SJSA1 (cell line): ENCODE measurements at places on chromosomes 3 and 15. TPM values are rescaled to one million over a fixed set of nuclear protein-coding genes. Genes with fewer than 3 reads are reported as not detected.

GRCh38 chr3:172608575-172608974 lies 85.3 kb upstream of the TNFSF10 start:
- H3K4me1 ChIP-seq = peaks cover 28% of the 10 kb centered on the region
- H3K36me3 ChIP-seq = no peaks in the 10 kb centered on the region
- no peak for DNase-seq
- no peak overlapping the region for H3K27ac ChIP-seq
- no peak overlapping the region for H3K4me3 ChIP-seq

Gene KY
- total RNA-seq = 0.05 TPM in 1 of 2 replicates, not detected in the other

DNA sequence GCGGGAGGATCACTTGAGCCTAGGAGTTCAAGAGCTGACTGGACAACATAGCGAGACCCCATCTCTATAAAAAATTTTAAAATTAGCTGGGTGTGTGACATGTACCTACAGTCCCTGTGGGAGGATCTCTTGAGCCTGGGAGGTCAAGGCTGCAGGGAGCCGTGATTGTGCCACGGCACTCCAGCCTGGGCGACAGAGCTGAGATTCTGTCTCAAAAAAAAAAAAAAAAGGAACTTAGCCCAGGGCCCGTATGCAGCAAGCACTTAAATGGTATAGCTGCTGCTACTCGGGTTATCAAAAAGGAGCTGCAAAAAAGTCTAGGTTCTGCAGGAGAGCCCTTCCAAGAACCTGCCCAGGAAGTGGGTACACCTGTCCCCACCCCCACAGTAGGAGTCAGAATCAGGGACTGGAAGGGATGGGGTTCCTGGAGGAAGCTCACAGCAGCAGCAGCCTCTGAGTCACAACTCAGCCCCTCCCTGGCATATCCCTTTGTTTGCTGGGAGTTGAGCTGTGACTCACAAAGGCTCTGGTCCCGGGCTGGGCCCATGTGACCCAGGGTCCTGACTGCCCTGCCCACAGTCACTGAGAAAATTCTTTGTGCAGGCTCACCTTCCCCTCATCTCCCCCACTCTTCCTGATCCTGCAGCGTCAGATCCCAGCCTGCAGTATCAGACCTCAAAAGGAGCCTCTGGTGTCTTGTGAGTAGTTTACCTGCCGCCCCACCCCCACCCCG lies at the start of gene SPATA12:
Gene SPATA12, plus strand, starts transcription at position 576 of the 733 bp plus-strand sequence. CDS start 13,031 bp downstream, outside the sequence.
- H3K27ac ChIP-seq = no peak within 1 kb of the TSS
- no peak within 1 kb of the TSS for H3K4me3 ChIP-seq
- no peaks in the 10 kb centered on the region for H3K27me3 ChIP-seq
- no peaks in the 10 kb centered on the region for H3K36me3 ChIP-seq

- H3K27ac ChIP-seq = no peak overlapping the region
- no peak for DNase-seq
- H3K27me3 ChIP-seq = no peaks in the 10 kb centered on the region
- no peaks in the 10 kb centered on the region for H3K4me1 ChIP-seq
Measured at GRCh38 chr3:134817297-134817696, 22.2 kb downstream of the EPHB1 start.

DNA sequence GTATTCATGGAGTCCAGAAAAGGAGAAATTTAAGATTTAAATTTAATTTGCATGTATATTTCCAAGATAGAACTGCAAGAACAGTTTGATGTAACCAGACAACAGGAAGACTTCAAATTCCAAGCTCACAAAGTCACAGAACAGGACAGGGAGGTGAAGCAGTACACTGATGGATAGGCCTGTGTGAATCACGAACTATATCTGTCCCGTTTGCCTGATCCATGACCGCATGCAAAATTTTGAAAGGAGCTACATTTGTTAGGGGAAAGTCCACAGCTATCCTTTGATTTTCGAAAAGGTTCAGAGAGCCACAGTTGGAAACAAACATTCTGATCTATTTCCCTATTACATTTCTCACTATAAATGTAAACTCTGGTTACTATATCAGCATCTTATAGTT lies 79.5 kb upstream of the SLC12A8 start:
- no peak for DNase-seq
- H3K4me1 ChIP-seq = no peaks in the 10 kb centered on the region
- peaks cover 7% of the 10 kb centered on the region for H3K36me3 ChIP-seq

Gene CLDN18
- total RNA-seq = not detected in 2 replicates

DNA sequence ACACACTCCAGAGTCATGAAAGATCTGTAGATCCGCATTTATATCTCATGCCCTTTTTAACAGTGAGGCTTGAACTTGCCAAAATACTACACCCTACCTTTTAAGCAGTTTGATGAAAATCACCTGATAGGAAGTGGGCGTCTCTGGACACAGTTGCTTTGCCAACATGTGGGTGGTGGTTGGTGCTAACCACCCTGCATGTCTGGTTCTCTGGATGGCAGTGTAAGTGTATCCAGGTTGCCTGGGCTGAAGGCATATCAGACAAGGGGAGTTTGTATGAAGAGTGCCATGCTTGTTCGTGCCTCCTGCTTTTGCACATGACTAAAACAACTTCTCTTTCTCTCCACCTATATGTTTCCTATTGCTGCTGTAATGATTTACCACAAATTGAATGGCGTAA lies 159.6 kb downstream of the GHSR start:
- no peak for DNase-seq
- no peak overlapping the region for H3K27ac ChIP-seq
- H3K4me3 ChIP-seq = no peak overlapping the region

DNA sequence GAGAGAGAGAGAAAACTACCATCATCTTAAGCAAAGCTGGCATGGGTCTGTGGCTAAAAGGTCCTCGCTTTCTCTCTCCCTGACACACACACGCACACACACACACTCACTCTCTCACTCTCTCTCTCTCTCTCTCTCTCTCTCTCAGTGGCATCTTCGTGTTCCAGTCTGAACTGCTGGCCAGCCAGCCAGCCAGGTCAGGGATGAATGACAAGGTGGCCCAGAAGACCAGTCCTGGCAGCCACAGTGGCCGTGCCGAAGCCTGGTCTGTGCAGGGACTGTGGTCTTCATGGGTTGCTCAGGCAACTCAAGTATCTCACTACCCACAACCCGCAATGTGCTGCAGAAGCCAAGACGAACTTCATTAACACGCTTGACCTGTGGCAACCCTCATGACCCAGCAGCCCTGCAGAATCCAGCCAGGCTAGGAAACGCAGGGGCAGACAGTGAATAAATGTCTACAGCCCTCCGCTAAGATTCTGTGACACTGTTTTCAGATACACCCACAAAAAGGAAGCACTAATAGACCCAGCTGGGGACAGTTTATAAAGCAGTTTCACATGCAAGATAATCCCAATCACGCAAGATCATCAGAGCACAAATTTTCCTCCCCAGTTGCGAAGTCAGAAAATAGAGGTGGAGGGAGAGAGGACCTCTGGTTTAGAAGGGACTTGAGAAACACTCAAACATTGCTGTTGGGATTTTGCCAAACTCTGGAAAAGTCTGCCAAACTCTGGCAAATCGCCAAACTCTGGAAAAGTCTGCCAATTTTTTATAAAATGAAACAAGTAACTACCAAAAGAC lies 66.4 kb downstream of the XXYLT1 start:
- H3K27me3 ChIP-seq = no peaks in the 10 kb centered on the region
- peaks cover 32% of the 10 kb centered on the region for H3K4me1 ChIP-seq
- DNase-seq = no peak
- H3K27ac ChIP-seq = peak overlapping the region; percentile 51
- no peaks in the 10 kb centered on the region for H3K36me3 ChIP-seq
- no peak overlapping the region for H3K4me3 ChIP-seq

DNA sequence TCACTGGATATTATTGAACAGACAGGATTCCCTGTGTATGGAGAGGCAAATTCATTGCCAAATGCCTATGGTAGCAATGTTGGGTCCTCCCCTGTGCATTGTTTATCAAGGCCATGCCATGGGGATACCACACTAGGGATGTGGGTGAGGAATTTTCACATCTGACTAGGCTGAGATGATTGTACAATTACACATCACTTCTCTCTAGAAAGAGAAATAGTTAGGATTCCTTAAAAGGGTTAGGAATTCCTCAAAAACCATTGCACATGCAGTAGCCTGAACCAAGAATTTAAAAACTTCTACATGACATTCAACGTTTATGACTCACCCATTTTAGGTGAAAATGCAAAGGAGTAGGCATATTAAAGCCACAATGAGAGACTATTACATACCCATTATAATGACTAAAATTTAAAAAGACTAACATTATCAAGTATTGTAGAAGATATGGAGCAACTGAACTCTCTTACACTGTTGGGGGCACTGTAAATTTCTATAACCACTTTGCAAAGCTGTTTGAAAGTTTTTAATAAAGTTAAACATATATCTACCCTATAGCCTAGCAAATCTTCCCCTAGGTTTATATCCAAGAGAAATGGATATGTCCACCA lies 175.9 kb downstream of the THRB start:
- H3K36me3 ChIP-seq = no peaks in the 10 kb centered on the region
- no peak overlapping the region for H3K4me3 ChIP-seq
- peaks cover 4% of the 10 kb centered on the region; the same call in 1 of the 2 replicates for H3K4me1 ChIP-seq
- peak; percentile 44 for DNase-seq
- H3K27ac ChIP-seq = peak overlapping the region; percentile 51

GRCh38 chr15:62833646-62834045 lies 208.9 kb upstream of the TPM1 start:
- peaks cover 13% of the 10 kb centered on the region for H3K36me3 ChIP-seq
- peaks cover under 1% of the 10 kb centered on the region for H3K4me1 ChIP-seq
- no peaks in the 10 kb centered on the region for H3K27me3 ChIP-seq
- no peak overlapping the region for H3K4me3 ChIP-seq

DNA sequence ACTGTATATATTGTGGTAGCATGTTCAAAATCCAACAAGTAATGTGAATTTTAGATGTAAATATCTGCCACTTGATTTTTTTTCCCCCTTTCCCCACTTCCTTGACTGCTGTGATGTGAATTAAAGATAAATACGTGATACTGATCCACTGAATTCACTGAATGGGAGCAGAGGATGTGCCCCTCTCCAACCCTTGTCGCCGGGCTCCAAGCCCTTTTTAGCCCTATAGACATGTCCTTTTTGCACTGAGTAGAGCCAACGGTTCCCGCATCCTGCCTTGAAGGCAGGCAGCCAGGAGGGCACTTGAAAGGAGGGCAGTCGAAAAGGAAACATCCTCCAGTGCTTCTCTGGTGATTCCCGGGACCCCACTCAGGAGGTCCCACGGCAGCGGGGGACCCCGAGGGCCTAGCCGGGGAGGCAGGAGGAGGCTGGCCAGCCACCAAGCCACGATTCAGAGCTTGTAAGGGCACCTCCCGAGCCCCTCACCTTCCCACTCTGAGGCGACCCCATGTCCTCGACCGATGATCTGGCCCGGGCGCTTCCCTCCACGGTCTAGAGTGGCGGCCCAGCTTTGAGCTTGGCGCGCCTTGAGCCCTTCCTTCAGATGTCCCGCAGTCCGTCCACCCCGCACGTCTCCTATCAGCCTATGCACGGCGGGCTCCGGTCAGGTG lies 901 bp upstream of the MANF start:
- peaks cover 41% of the 10 kb centered on the region for H3K36me3 ChIP-seq
- no peak for DNase-seq
- H3K4me1 ChIP-seq = peaks cover 16% of the 10 kb centered on the region
- peak overlapping the region; percentile 86 for H3K27ac ChIP-seq
- H3K4me3 ChIP-seq = peak overlapping the region; percentile 73

Gene GABRR3
- total RNA-seq = not detected in 2 replicates
